ENCODE measurements at places on chromosomes 2 and 18.

- no peak for DNase-seq
Measured at GRCh38 chr18:10893196-10893595, 256.2 kb downstream of the PIEZO2 start.

DNA sequence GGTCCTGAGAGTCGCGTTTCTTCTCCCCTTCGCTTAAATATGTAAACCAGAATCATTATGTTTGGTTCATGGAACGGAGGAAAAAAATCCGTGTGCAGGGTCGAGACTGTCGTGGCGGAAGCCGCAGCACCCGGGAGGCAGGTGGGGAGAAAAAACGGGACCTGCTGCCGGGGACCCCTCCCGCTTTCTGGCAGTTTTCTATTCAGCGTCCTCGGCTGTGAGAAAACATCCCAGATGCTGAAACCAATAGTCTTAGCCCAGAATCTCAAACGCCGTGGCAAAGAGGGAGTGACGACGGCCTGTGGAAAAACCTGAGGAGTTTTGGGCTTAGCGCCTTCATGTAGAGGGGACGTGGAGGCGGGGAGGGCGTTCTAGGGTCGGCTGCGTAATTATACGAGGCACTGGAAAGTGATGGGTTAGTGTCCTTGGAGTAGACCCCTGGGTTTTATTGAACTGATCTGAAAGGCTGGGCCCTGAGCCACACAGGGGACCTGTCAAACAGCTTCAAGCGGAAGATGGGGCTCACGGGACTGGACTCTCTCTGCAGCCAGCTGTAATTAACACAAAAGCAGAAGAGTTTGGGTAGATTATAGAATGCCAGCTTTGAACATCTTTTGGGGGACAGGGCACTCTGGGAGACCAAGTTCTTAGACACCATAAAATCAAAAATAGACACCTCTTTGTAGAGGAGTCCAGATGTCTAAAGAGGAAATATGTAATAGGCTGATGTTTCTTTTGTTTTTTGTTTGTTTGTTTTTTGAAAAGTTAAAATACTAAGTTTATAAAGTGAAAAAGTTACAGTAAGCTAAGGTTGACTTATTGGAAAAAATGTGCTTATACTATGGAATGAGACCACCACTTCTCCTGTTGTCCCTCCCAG is 834 bp upstream of the BUB1 start:
- no peak for DNase-seq

DNA sequence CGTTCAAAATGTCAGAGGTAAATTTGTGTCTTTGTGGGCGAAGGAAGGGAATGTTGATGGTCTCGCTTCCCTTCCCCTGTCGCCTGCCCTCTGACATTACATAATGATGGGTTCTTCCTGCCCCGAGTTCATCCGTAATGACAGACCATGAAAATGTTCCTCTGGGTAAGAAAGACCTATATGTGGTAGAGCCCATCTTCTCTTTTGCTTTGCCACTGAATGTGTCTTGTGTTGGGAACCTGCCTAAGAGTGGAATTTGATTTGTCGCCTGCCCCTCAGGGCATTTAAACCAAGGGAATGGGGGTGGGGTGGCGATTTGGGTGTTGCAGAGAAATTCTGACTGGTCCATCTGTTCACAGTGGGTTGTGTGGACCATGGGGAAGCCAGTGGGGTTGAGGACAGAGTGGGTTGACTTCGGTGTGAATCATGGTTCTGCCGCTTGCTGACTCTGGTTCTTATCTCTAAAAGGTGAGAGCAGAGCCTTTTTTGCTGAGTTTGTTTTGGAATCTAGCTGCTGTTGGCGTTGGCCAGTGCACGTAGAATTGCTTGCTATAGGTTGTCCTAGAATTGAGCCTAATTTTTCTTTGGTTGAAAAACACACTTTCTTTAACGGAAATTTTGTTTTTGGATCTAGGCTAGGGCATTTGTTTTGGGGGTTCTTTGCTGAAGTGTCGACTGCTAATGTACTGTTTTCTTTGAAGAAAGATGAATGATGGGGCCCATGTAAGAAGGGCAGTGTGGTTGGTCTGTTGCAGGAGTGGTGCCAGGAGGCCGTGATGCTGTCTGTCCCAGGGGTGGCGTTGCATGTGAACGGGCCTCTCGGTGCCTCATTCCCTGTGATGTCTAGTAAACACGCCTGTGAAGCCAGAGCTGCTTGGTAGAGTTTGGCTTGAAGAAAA is 1.3 kb downstream of the INPP4A start:
- no peak for DNase-seq

DNA sequence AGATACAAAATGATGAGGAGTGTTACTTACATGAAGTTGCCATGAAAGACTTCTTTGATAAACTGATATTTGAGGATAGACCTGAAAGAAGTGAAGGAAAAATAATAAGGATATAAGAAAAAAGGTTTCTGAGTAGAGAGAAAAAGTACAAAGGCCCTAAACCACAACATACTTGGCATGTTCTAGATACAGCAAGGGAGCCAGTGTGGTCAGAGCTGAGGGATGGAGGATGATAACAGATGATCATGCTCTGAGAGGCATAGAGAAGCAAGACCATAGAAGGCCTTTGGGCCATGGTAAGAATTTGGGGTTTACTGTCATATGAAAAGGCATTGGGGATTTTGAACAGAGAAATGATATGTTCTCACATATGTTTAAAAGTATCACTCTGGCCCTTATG is 424.1 kb upstream of the CHST9 start:
- no peak for DNase-seq

GRCh38 chr2:67445652-67446268 is 48.6 kb downstream of the ETAA1 start:
- DNase-seq: no peak

- DNase-seq: no peak
Measured at GRCh38 chr2:41768310-41768709, 279.5 kb upstream of the PKDCC start.

DNA sequence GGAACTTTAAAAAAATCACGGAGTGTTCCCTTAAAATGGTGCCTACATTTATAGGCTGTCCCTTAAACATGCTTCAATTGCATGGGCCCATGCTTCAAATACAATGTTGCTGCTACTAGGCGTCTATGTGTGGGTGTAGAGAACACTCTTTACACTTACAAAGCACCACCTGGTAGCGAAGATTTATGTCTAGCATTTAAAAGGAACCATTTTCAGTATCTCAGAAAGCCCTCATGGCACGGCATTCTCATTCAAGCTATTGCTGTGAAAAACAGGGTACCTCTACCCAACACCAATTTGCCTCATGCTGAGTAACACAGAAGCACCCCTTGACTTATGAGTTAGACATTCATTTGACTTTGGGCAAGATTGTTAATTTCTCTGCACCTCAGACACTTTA is 112.9 kb upstream of the CNTNAP5 start:
- DNase-seq: no peak

GRCh38 chr2:23505984-23506380 is 121.0 kb downstream of the KLHL29 start:
- DNase-seq: no peak

DNA sequence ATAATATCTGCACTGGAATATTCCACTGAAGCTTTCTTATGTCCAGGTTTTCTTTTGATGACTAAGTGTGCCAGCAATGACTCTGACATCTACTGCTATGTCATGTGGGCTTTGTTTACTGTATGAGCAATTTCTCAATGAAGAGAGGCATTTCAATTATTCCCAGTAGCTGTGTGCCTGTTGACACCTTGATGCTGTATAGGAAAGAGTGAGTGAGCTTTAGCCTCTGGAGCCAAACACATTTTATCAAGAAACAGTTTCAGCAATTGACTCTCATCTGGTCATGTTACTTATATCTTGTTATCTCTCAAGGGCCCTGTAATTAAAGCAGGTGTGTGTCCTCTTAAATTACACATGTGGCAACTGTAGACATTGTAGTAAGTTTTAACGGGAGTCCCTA is 493.2 kb upstream of the FANCL start:
- no peak for DNase-seq

DNA sequence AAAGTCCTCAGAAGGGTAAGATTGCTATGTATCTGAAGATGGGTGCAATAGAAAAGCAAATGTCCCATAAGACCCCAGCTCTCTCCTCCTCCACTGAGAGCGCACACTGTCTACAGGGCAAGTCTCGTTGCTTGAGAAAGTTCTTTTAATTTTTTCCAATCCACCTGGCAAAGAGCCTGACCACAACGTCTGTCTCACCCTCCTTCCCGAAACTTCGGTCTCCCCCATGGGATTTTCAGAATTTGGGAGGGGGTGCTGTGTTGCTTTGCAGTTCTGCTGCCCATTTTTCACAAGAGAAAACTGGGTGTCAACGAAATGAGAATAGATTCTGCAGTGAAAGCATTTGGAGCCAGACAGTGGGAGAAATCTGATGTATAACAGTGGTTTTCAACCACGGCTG is 40.4 kb downstream of the SERTAD2 start:
- DNase-seq: no peak

DNA sequence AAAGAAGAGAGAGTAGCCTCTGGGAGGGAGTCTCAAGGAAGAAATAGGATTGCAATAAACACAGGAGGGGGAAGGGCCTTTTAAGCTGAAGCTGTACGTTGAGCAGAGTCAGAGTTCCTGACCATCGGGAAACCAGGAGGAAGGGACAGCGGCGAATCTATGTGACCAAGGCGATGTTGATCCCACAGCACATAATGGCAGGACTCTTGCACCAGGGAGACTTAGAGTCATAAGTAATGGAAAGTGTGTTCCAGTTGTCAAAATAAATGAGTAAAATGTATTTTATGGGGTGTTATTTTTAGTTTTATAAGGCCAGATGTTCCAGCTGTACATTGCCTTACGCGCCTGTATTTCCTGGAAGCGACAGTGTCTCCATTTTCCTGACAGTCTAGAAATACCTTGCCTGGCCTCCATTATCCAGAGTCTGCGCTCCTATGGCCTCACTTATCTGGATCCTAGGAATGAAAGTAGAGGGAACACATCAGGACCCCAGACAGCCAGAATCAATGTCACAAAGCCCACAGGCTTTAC is 152.8 kb upstream of the COPS8 start:
- DNase-seq: no peak

DNA sequence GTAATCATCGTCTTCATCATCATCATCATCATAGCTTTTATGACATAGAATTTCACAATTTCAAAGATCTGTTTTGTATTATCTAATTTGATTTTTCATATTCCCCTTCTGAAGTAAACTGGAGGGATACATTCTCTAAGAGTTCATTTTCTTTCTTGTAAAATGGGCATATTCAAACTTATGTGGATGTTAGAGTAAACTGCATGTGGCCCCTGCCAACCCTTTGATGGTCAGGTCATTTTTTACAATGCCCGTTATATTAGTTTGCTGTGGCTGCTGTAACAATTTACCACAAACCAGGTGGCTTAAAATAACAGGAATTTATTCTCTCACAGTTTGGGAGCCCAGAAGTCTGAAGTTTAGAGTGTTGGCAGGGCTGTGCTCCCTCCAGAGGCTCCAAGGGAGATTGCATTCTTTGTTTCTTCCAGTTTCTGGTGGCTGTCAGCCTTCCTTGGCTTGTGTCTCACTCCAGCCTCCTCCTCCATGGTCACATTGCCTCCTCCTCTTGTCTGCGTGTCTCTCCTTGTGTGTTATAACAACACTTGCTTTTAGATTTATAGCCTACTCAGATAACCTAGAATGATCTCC is 127.5 kb upstream of the MMADHC start:
- no peak for DNase-seq

DNA sequence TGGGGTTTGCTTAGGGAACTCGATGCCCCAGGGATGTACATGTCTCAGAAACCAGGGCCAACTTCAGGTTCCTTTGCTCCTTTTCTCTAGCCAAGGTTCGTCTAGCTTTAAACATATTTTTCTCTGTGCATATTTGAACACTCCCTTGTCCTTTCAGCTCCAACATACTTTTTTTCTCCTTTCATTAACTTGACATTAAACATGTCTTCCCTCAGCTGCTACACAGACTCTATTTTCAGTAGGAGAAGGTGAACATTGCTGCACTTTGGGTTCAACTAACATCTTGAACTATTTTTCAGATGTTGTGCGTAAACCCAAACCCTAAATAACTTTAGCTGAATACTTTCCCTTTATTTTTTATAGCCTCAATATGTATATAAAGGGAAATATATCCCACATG is 212.9 kb downstream of the MTX2 start:
- DNase-seq: no peak

GRCh38 chr2:177052471-177052870 is 160.1 kb upstream of the HNRNPA3 start:
- DNase-seq: no peak

- no peak for DNase-seq
Measured at GRCh38 chr18:48993586-48993985, 42.8 kb upstream of the SMAD7 start.

DNA sequence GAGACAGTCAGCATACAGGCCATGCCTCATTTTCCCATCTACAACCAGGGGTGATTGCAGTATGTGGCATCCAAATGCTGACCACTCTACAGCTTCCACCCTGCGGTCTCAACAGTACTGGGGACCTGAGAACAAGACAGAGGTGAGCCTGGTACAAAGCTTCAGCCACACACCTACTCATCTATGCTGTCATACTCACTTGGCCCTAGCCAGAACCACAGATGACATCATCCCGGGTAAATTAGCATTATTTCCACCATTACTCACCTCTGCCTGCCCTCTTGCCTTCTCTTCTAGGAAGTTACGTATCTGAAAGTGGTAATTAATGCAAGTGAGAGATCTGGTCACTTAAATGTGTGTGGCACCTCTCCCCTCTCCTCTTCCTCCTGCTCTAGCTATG is 208.2 kb upstream of the ARL4C start:
- no peak for DNase-seq

DNA sequence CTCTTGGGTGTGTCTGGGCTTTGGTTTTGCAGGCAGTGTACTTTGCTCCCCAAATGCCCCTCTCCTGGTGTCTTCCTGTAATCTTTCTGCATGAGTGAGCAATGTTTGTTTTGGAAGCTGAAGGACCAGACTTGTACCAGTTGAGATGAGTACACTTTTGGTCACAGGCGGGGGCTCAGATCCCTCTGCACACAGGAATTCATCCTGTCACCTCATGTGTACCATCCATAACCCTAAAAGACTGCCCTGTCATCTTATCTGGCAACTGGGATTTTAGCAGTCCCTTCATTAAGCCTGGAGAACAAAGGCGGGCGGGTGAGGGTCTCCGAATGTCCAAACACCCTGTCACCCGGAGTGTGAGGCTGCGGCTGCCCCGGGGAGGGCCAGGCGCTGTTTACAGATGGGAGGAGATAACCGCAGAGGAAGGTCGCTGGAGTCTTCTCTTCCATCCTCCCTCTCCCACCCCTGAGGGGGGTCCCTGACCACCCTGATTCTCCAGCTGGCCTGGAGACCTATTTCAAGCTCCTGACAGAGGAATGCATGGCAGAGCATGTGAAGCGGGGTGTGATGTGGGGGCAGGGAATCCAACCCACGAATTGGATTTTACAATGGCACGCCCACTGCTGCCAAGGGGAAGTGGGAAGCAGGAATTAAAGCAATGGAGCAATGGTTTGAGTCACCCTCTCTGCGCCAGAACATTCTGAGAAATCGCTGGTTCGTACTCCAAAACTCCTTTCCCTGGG is 158.2 kb upstream of the MYCN start:
- no peak for DNase-seq

DNA sequence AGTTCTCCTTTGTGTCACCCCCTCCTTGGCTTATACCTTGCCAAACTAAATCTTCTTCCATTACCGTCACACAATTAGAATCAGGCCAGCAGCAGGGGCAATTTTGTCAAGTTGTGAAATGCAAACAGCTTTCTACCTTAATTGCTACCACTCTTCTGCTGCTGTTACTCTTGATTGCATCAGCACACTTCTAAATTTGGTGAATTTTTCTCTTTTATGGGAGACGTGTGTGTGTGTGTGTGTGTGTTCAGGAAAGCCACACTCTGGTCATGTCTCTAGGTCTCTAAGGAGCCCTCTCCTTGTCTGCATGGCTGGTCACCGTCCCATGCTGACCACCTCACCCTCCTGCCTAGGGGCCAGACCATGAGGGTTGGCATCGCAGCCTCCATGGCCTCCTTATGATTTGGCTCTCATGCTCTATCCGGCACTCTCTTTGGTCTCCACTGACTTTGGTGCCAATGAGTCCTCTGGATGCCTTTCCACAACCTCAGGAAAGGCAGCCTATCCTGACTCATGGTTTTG is 87.7 kb downstream of the GATA6 start:
- DNase-seq: no peak

Data from cortex of kidney (tissue), 1 donor.